ENCODE measurements at places on chromosomes 5 and 9. TPM values are rescaled to one million over a fixed set of nuclear protein-coding genes. Genes with fewer than 3 reads are reported as not detected.
A peak's percentile ranks its signal among the peaks of the same experiment; 100 is the strongest.

Gene PTCH1
- total RNA-seq: 7.6 TPM

GRCh38 chr5:130710596-130710995 is 454.5 kb downstream of the HINT1 start:
- H3K27ac ChIP-seq: peak overlapping the region; percentile 7
- no peaks in the 10 kb centered on the region for H3K27me3 ChIP-seq
- H3K36me3 ChIP-seq: no peaks in the 10 kb centered on the region

GRCh38 chr9:116653348-116654058 is 33.6 kb upstream of the TRIM32 start:
- H3K4me1 ChIP-seq: no peaks in the 10 kb centered on the region
- no peak overlapping the region for H3K27ac ChIP-seq
- no peak for DNase-seq
- no peaks in the 10 kb centered on the region for H3K36me3 ChIP-seq
- no peak overlapping the region for H3K4me3 ChIP-seq

GRCh38 chr5:74625742-74626241 is 14.7 kb downstream of the ENC1 start:
- H3K4me1 ChIP-seq: peaks cover 72% of the 10 kb centered on the region
- H3K4me3 ChIP-seq: no peak overlapping the region
- H3K27ac ChIP-seq: peak overlapping the region; percentile 60
- H3K27me3 ChIP-seq: no peaks in the 10 kb centered on the region

Gene AGGF1
- 29.5 TPM for total RNA-seq

DNA sequence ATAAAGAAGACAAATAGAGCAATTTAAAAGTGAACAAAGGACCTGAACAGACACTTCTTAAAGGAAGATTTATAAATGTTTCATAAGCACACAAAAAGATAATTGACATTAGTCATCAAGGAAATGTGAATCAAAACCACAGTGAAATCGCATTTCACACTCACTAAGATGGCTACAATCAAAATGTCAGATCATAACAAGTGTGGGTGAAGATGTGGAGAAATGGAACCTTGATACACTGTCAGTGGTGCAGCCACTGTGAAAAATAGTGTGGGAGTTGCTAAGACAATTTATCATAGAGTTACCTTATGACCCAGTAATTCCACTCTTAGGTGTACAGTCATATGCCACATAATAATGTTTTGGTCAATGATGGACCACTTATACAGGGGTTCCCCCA is 54.5 kb upstream of the HTR4 start:
- no peak overlapping the region for H3K27ac ChIP-seq
- no peak for DNase-seq
- no peaks in the 10 kb centered on the region for H3K36me3 ChIP-seq
- H3K4me3 ChIP-seq: no peak overlapping the region

DNA sequence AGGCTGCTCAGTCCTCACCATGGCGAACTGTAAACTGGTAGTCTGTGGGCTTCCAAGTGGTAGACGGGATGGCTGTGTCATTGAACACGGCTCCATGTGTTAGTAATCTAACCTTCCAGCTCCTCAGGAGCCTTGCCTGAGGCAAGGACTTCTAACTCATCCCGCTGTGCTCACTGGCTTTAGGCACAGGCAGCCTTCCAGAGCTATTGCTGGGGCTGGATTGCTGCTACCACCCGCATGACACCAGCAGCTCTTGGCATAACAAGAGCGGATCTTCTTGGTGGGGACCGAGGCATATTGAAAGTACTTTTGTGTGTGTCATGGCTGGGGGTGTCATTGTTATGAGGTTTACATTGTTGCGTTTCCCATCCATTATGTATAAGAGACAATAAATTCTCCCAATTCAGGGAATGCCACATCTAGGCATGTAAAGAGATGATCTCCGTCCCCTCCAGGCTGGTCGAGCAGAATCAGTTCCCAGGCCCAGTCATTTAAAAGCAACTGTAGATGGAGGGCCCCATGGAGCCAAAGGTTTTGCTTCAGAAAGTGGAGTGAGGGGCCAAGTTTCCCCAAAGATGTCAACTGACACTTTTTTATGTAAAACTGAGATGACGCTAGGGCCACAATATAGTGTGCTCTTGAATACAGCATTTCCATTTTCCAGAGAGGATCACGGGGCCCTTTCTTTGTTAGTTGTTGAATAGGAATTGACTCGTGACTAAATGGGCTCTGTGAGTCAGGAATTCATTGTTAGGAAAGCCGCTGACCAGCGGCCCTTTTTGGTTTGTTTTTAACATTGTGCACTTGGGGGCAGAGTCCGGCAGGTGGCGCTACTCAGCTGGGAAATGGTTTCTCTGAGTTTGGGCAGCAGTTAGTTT is 759.5 kb downstream of the TAF11L14 start:
- H3K4me3 ChIP-seq: no peak overlapping the region
- H3K4me1 ChIP-seq: no peaks in the 10 kb centered on the region
- no peak overlapping the region for H3K27ac ChIP-seq
- no peaks in the 10 kb centered on the region for H3K27me3 ChIP-seq
- no peaks in the 10 kb centered on the region for H3K36me3 ChIP-seq
